ENCODE measurements at places on chromosomes 5 and 9.

GRCh38 chr5:53430618-53431252, 49.7 kb upstream of the FST start:
- no peak for DNase-seq

GRCh38 chr9:119071636-119072035, 297.6 kb downstream of the BRINP1 start:
- no peak for DNase-seq

GRCh38 chr9:35051069-35051967, 21.1 kb downstream of the VCP start:
- peak; percentile 37 for DNase-seq

- no peak for DNase-seq
Observed at GRCh38 chr9:15140051-15140450, 167.0 kb downstream of the TTC39B start.

- no peak for DNase-seq
Observed at GRCh38 chr5:10808347-10809226, 47.6 kb upstream of the DAP start.

DNA sequence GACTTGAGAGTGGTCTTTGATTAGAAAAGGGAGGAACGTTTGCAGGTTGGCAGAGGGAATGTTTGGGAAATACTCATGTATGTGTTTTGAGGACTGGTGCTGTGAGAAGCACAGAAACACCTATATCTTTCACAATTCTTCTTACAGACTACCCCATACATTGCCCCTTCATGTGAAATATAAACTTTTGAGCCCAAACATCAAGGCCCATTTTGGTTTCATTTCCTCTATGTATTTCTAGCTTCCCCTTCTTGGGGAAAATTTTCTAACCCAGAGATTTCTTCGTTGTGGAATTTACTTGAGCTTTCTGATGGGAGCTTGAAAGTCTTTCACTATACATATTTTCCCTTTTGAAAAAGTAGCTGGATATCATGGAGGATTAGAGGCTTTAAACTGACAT, 67.6 kb downstream of the FYB1 start:
- DNase-seq = no peak

Data from CD4-positive, alpha-beta T cell treated with Interleukin-15 for 1 hour (primary cell).